Stimulated activated CD4-positive, alpha-beta T cell treated with anti-CD3 and anti-CD28 coated beads, Interleukin-1b, Interleukin-23, amount 100 ng/mL, for 1 hour (primary cell): ENCODE measurements at places on chromosomes 5 and 9.

GRCh38 chr5:77718934-77719610, 57.1 kb downstream of the TBCA start:
- DNase-seq, result no peak

DNA sequence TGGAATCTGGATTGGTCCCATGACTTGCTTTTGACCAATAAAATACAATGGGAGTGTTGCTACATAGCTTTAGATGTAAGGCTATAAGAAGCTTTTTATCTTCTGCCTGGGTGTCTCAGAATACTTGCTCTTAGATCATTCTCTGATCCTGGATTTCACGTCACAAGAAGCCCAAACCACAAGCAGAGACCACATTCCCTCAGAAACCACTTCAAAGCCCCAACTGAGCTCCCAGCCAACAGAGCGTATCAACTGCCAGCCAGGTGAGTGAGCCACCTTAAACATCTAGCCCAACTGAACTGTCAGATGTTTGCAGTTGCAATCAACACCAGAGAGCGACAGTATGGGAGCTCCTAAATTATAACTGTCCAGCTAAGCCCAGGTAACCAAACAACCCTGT, 687.1 kb downstream of the TLE1 start:
- DNase-seq, result no peak

GRCh38 chr5:137075163-137075970, 423.8 kb downstream of the SPOCK1 start:
- no peak for DNase-seq

GRCh38 chr9:112881331-112881730, 9.3 kb downstream of the SLC46A2 start:
- no peak for DNase-seq

DNA sequence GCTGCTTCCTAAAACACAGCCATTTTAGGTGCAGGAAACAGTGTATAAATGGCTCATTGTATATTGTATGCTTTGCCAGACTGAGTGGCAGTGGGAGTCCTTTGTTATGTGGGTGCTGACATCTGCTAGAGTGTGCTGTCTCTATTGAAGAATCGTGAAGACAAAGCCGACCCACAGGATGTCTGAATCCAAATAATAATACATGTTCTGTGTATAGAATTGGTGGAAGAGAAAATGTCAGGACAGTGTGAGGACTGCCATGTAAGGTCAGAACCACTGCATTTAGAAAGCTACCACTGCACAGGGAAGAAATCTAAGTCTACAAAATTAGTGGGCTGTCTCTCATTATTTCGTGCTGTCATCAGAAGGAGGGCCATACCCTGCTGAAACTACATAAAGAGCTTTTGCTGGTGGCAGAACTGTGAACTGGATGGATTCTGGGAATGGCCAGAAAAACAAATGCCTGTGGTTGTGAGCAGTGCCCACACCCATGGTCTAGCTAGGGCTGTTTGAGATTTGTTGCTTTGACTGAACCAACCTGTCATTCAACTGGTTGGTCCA, 2.5 kb downstream of the IL7R start:
- no peak for DNase-seq

- no peak for DNase-seq
Observed at GRCh38 chr5:169283887-169284286, 17.1 kb downstream of the SLIT3 start.

DNA sequence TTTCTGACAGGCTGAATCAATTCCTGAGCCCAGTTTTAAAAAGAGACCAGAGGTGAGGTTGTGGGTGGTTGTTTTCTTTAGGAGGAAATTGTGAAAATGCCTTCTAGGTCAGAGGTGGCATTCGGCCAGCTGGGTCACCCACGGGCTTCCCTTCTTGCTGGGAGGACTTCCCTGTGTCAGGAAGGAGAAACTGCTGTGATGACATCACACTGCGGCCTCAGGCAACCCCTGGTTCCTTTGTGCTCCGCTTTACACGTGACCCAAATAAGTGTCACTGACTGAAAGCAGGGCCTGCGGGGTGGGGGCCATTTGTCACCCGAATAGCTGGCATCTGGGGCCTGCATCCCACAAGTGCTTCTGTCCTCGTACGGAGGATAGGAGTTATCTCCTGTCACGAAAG, 39.7 kb downstream of the FABP6 start:
- no peak for DNase-seq

- no peak for DNase-seq
Observed at GRCh38 chr5:133819977-133820471, 148.4 kb downstream of the C5orf15 start.

DNA sequence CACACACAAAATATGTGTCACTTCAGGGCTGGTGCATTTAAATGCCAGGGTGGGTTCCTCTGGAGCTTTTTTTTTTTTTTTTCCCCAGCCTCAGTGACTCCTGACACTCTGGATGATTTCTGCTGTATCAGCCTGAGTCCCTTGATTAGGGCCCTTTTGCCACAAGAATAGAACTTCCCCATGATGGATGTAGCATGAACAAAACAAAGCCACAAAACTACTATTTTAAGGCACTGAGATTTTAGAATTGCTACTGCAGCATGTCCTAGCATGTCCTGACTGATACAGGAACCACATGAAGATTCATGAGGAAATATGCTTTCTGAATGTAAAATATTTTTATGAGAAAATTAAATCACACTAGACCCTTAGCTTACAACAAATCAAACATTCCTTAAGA, 13.9 kb upstream of the ADGRD2 start:
- DNase-seq, result no peak
